ENCODE measurements at places on chromosomes 1 and 21.

DNA sequence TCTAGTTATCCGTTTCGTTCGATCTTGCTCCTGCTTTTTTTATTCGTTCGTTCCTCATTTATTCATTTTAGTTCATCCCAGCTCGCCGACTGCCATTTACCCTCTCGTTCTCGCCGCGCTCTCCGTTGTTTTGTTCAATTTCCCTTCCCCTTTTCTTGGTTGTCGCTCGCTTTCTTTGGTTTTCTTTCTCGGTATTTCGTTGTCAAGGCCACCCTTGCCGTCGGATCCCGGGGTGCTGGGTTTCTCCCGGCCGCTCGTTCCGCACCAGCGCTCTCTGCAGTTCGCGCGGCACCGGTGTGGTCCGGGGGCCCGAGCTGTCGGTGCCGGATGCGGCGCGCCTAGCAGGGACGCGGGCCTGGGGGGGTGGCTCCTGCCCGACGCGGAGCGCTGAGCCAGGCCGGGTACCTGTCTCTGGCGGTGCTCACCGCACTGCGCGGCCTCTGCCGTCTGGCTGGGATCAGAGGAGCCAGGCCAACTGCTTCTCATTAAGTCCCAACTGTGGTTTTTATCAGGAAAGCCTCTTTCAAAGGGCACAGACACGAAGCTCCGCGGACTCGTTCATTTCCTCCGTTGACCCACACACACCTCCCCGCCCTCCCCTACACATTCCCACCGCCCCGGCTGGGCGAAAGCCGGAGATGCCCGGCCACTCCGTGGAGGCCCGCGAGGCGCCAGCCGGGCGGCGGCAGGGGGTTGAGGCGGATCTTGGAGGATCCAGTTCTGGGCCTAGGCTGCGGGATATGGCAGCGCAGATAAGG, 1.6 kb downstream of the ALX3 start:
- DNase-seq: peak; percentile 75

DNA sequence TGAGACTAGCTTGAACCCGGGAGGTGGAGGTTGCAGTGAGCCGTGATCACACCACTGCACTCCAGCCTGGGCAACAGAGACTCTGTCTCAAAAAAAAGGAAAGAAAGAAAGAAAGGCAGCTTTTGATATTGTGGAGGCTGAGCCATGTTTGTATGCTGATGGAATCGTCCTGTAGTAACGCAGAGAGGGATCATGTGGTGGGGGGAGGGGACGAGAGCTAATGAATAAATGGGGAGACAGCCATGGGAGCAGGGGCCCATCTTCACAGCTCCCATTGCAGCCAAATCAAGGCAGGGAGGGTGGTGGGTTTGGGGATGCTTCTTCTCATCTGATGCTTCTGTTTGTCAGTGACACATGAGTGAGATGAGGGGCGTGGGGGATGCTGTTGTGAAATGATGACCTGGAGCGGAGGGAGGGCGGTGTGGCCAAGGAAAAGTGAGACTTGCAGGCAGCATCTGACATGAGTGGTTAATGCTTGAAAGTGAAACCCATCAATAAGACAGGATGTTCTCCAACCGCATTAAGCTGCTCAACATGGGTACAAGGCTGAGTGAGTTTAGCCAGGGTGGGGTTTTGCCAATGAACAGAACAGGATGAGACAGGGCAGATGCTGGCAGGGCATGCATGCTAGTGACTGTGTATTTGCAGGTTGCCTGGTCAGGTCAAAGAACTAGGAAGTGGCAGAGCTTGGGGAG, 16.7 kb downstream of the SPATA21 start:
- DNase-seq: no peak

DNA sequence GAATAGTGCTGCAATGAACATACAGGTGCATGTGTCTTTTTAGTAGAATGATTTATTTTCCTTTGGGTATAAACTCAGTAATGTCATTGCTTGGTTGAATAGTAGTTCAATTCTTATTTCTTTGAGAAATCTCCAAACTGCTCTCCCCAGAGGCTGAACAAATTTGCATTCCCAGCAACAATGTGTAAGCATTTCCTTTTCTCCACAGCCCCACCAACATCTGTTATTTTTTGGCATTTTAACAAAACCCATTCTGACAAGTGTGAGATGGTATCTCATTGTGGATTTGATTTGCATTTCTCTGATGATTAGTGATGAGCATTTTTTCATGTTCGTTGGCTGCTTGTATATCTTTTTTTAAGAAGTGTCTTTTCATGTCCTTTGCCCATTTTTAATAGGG, 21.9 kb upstream of the EEIG2 start:
- no peak for DNase-seq

DNA sequence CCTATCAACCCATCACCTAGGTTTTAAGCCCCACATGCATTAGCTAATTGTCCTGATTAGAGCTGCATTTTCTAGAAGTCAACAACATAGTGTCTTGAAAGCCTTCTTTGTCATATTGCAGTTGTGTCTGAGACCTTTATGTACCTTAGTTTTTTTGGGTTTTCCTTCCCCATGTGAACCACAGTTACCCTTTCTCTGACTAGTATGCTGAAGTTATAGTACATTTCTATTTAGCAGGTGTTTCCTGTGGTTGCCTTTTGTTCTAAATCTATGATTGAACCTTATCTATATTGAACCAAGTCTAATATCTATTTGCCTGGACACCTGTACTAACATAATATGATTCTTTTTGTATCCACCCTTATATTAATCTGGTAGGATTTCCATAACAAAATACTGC, 135.6 kb downstream of the ST6GALNAC3 start:
- no peak for DNase-seq

DNA sequence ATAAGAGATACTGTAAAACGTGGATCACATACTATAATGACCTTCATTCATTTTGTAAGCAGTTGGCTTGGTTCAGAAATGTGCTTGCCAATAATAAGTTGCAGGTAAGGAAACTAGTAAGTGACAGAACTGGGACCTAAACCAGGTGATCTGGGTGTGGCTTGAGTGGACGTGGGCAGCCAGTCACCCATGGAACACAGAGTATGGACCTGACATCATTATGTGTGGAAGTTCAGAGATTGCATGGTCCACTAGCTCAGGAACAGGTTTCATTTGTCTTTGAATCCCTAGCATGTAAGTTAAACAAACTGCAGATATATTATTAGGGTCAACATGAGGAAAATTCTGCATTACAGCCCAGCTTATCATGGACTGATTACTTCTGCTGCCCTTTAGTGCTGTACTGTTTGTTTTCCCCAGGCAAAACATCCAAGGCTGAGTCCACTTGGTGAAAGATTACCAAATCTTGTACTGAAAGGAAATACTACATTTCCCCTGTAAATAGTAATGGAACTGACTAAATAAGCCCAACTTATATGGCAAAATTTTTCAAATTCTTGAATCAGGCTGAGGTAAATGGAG, 327.3 kb upstream of the SGIP1 start:
- no peak for DNase-seq

DNA sequence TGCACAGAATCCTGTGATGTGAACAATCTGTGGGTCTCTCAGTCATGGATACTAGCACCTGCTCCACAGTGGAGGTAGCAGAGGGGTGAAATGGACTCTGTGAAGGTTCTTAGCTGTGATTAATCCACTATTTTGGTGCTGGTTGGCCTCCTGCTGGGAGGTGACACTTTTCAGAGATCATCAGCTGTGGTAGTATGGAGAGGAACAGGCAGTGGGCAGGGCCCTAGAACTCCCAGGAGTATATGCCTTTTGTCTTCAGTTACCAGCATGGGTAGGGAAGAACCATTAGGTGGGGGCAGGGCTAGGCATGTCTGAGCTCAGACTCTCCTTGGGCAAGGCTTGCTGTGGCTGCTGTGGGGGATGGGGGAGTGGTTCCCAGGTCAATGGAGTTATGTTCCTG, 54.0 kb upstream of the KCNJ15 start:
- no peak for DNase-seq

DNA sequence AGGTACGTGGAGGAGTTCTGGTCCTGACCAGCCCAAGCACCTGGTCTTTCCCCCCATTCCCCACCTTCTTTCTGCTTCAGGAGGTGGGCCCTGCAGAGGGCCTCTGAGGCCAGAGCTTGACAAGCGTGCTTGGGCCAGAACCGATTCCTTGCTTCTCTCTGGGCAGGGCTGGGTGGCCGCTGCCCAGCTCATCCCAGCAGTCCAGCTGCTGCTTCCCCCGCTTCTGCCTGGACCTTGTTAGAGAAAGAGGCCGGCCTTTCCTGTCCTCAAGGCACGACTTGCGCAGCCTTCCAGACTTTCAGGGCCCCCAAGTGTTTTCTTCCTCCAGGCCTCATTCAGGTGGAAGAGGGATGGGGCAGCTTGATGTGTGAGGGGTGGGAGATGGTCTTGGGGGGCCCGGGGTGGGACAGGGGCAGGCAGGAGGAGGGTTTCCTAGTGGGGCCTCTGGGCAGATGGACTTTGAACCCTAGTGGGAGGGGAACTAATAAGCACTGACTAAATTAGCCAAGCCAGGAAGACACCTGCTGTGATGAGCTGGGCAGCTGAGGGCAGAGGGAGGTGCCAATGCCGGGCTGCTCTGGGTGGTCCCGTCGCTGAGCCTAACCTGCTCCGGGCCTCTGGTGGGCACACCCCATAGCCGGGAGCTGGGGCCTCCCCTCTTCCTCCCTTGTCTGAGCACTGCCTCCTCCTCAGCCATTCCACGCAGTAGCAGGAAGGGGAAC, 36.5 kb downstream of the ARHGEF10L start:
- DNase-seq: no peak

DNA sequence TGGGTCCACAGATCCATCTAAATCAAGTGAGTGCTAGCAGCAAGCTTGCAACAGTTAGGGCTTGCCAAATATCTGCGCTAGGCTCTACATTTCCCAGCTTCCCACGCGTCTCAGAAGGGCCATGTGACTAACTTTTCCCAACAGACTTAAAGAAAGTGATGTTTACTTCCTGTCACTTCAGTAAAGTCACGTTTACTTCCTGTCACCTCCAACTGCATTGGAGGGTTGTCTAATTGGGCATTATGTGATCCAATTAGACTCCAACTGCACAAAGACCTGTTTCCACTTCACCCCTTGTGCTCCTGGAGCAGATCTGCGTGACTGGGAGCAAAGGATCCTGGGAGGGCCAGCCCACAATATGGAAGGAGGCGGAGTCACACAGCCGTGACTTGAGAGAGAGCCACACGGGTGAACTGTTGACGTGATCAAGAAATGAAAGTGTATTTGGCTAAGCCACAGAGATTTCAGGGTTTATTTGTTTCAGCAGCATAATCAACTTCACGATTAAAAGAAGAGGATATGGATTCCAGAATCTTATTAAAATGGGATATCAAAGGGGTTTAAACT, 77.7 kb downstream of the CYYR1 start:
- no peak for DNase-seq

- DNase-seq: no peak
These were observed 84.8 kb upstream of the MAP1LC3C start for GRCh38 chr1:242083742-242084141.

GRCh38 chr1:8698012-8698630, 119.3 kb downstream of the RERE start:
- no peak for DNase-seq

DNA sequence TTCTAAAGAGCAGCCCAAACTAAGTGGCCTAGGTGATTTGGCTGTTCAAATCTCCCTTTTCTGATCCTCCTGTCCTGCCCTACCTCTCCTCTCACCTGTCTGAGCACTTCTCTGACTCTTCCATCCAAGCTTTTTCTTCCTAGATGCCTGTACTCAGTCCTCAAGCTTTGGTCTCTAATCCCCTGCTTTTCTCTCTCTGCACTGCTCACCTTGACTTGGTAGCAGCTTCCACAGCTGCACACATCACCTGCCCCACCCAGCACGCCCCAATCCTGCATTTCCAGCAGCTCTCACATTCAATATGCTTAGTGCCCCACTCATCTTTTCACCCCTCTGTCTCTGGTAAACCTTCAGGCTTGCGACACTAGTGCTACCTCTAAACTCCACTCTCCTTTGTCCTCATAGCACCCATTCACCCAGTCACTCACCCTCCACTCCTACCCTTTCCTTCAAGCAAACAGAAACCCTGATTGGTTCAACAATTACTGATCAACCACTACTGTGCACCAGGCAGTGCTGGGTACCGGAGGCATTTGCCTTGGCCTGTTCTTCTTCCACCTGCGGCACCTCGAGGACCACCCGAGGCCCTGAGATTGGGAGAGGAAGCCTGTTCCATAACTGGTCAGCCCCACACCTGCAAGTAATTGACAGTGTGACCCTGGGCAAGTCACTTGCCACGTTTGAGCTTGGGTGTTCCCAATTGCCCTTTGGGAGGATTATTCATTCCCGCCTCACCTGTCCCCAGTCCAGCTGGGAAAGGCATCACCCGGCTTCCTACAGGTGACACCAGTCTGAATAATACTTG, 136.1 kb upstream of the EDN2 start:
- no peak for DNase-seq

- DNase-seq: no peak
These were observed 118.3 kb downstream of the FMN2 start for GRCh38 chr1:240210026-240210425.

DNA sequence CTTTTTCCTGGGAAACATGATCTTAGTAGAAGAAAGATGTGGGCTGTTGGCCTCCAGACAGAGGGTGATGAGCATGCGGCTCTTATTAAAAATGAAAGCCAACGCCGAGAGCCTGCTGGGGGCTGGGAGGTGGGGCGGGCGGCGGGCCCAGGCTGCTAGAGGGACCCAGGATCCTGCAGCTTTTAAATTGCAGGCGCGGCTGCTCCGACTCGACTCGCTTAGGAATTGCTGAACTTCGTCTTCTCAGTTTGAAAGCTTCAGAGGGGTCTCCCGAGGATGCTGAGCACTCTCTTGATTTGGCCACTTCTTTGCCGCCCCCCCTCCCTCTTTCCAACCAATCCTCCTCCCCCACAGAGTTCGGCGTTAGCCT, 1.2 kb downstream of the AGPAT3 start:
- peak; percentile 19 for DNase-seq

- DNase-seq: no peak
These were observed 59.5 kb upstream of the TMEM51 start for GRCh38 chr1:15094056-15094455.

- DNase-seq: no peak
These were observed 101.1 kb upstream of the TIAM1 start for GRCh38 chr21:31445137-31445536.

All from neural progenitor cell (in vitro differentiated cells).